ENCODE measurements at places on chromosomes 11 and 22. TPM values are rescaled to one million over a fixed set of nuclear protein-coding genes. Genes with fewer than 3 reads are reported as not detected.

OR6Q1 gene
- not detected for total RNA-seq

CYB5R3 gene
- 171 TPM for total RNA-seq

HIC2 gene
- 1.7 TPM for total RNA-seq

ACCS gene
- 3.1 TPM for total RNA-seq

CD59 gene
- total RNA-seq, result 408 TPM

MFNG gene
- not detected for total RNA-seq

TTLL12 gene
- total RNA-seq, result 47.3 TPM

RFPL2 gene
- not detected for total RNA-seq

CEP126 gene
- total RNA-seq, result 1.3 TPM

SPI1 gene
- total RNA-seq, result not detected

MUC15 gene
- total RNA-seq, result 0.17 TPM

TMEM121B gene
- under 0.01 TPM for total RNA-seq

CRYBB2 gene
- not detected for total RNA-seq

RRAS2 gene
- 83.2 TPM for total RNA-seq

ABCG4 gene
- total RNA-seq, result 0.34 TPM

OR51E2 gene
- not detected for total RNA-seq

CELSR1 gene
- 0.15 TPM for total RNA-seq

OR51I1 gene
- total RNA-seq, result not detected
